ENCODE measurements at places on chromosomes 11 and 22.

DNA sequence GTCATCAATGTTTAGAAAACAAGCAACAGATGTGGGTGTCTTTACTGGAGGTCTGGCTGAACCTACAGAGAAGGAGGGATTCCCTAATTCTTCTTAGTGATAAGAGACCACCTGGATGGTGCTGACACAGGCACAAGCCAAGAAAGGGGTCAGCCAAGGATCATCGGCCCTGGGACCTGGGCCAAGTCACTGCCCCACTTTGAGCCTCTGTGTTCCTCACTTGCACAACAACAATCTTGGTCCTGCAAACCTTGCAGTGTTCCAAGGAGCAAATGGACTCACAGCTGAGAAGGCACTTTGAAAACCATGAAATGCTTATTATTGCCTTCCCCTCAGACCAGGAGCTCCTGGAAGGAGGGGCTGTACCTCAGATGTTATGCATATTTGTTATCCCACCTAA, 7.0 kb upstream of the KCNE3 start:
- no peak for DNase-seq

GRCh38 chr11:95739108-95739938, 50.3 kb downstream of the FAM76B start:
- DNase-seq = no peak

GRCh38 chr11:35661534-35661933, 1.0 kb upstream of the TRIM44 start:
- DNase-seq = no peak

DNA sequence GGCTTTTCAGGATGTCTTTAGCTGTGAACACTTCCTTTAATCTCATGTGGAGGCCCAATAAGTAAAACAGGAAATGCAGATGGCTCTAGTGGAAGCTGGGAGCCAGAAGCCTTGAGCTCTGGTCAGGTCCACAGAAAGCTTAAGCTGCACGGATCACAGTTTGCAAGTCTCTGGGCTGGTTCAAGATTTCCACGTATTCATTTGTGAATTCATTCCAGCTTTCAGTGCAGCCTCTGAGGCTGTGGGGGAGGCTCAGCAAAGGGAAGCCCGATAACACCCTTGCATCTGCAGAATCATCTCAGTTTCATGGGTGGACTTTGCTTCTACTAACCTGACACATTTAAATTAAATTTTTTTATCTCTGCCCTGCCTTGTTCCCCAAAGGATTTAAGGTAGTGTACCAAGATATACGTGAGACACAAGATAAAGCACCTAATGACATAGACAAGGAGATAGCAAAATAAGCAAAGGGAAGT, 65.6 kb downstream of the ISX start:
- peak; percentile 39 for DNase-seq

- DNase-seq = no peak
These were observed 24.1 kb upstream of the CDC42EP2 start for GRCh38 chr11:65290448-65291165.

DNA sequence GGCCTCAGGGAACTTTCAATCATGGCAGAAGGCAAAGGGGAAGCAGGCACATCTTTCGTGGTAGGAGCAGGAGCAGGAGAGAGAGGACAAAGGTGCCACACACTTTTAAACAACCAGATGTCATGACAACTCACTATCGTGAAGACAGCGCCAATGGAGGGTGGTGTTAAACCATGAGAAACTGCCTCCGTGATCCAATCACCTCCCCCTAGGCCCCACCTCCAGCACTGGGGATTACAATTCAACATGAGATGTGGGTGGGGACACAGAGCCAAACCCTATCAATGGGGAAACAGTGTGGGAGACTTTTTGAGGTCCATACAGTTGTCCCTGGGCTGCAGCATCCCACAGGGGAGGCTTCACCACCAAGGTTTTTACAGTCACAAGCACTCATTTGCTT, 41.9 kb upstream of the CFAP300 start:
- no peak for DNase-seq

DNA sequence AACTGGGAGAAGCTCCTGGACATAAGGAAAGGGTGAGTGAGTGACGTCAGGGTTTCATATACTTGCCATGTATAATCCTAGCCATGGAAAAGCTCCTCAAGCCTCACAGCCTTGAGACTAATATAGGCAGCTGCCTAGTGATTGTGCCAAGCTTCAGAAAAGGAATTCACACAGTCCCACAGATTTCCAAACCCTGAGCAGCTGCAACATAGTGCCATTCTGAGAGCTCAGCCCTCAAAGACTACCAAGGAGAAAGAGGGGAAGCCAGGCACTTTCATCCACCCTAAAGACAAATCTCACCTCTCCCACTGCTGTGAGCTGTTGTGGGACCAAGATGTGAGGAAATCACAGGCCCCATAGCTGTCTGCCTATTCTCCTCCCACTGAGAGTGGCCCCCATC, 707.9 kb upstream of the ANO5 start:
- no peak for DNase-seq

DNA sequence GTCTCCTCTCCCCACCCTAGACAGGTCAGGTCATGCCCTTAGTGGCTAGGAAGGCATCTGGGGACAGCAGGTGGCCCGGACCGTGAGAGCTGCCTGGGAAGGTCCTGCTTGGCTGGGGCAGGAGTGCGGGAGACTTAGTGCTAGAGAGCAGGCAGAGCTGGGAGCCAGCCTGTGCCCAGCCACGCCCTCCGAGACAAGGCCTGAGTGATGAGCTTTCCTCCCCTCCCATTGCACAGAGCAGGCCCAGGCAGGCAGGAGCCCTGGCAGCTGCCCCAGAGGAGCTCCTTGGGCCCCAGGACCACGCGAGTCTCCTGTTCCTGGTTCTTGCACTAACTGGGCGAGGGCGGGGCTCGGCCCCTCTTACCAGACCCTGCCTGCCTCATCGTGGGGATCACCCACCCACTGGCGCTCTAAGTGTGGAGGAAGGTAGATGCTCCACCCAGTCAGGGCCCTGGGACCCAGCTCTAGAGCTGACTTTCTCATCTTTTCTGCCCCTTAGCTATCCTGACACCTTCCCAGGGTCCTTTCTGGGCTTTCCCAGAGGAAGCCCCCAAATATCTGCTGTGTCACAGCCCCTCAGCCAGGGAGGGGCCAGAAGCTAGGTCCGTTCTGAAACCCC, 44.9 kb downstream of the MACROD1 start:
- no peak for DNase-seq

GRCh38 chr11:72812967-72813739, 1.1 kb upstream of the ATG16L2 start:
- peak; percentile 69 for DNase-seq

DNA sequence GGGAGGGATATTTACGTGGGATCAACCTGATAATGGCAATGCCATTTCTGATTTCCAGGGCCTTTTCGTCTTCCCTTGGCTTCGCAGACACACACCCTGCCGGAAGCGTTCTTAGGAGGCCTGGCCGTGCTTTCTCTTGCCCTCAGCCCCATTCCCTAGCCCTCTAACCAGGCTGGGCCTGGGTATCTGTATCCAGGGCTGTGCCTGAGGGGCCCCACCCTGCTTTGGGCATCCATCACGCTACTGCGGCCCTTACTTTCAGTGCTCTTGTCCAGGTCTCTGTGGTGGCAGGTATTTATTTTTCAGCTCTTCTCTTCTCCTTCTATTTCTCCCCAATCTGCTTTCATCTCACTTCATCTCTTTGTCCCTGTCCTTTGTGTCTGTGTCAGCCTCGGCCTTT, 105.0 kb downstream of the ZBTB16 start:
- DNase-seq = no peak

DNA sequence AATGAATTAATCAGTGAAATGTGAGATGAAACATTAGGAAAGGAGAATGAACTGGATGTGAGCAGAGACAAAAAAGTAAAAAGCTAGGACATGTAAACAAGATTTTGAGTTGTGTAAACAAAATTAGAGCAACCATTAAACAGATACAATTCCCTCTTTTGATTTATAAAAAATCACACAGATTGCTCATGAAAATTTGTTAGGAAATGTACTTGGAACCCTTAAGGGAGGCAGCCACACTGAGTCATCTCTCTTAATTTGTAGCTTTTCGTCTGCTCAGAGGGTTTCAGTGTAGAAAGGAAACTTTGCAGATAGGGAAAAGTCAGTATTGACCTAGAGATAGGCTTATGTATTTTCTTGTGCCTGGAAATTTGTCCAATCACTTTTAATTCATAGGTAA, 49.6 kb upstream of the ME3 start:
- DNase-seq = no peak

- DNase-seq = no peak
These were observed 80.4 kb downstream of the SLC1A2 start for GRCh38 chr11:35338921-35339320.

DNA sequence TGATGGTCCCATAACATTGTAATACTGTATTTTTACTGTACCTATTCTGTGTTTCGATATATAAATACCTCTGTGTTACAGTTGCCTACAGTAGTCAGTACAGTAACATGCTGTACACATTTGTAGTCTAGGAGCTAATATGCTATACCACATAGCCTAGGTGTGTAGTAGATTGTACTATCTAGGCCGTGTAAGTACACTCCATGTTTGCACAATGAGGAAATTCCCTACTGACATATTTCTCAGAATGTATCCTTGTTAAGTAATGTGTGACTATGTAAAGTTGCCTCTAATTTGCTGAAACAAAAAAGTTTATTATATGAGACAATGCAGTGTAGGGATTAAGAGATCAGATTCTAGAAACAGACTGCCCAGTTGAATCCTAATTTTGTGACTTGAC, 21.3 kb downstream of the CAPRIN1 start:
- no peak for DNase-seq

GRCh38 chr22:48891688-48892577, 935.7 kb downstream of the BRD1 start:
- DNase-seq = no peak

GRCh38 chr11:130623670-130624668, 175.5 kb downstream of the ADAMTS15 start:
- no peak for DNase-seq

DNA sequence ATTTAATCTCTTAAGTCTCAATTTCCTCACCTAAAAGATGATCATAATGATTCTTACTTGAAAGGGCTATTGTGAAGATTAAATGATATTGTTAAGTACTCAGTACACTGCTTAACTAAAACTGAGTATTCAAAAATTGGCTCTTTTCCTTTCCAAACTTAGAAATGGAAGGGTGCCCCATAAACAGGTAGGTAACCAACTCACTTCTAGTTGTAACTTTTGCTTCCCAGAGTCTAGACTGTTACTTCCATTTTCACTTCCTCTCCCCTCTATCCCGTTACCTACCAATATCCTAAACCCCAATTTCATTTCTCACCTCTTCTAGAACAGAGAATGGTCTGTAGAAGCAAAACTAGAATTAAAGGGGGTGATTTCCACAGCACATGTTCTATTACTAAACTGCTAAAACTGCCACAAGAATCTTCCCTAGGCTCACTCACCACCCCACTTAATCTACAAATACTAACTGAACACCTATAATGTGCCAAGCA, 50.0 kb downstream of the RRAS2 start:
- DNase-seq = no peak

DNA sequence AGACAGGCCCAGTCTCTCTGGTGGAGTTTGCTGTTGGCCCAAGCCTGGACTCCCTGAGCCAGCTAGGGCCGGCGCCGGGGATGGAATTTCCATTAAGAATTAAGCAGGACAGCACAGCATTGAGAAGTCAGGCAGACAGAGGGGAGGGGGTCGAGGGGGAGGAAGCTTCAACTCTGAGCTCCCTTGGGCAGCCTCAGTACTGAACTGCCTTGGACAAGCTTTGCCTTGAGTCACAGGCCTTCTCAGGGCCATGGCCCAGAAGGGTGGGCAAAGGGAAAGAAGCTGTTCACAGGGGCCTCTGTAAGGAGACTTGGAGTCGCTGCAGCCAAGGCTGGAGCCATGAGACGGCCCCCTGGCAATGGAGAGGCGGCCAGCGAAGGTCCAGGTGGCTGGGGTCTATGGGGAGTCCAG, 2.6 kb upstream of the INSC start:
- no peak for DNase-seq

- DNase-seq = no peak
These were observed 9.7 kb upstream of the RCN1 start for GRCh38 chr11:32081129-32081641.

DNA sequence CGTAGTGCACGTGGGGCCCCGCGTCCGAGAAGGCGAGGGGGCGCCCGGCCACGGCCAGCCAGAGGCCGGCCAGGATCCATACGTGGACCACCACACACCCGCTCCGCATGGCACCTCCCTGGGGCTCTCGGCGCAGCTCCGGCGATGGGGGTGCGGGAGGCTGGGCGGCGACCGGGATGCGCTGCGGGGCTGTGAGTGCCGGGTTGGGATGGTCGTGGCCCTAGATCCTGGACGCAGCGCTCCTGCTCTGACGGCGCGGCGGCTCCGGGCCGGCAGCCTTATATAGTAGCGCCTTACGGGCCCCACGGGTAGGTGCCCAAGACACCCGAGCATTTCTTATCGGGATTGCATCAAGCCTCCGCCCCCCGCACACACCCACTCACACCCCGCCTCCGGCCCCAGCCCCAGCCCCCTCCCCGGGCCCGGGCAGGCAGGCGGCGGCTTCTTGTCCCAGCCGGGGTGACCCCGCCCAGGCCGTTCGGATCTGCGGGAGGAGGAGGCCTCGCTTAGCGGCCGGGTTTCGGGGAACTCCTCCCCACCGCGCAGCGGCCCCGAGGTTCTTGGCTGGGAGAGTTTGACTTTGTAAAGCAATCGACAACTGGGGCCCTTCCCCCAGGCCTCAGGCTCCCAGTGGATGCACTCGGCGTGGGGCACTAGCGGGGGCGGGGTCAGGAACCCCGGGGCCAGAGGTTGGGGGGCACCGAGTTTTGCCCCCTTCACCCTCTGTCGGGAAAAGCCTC, at the start of gene FGF19:
FGF19 (minus strand) TSS at position 255 of the 740 bp plus-strand sequence; CDS start at position 109, 146 bp downstream.
- no peak for DNase-seq

- no peak for DNase-seq
These were observed 415.9 kb upstream of the CADM1 start for GRCh38 chr11:115920092-115920461.

- no peak for DNase-seq
These were observed 1.4 kb upstream of the OR52W1 start for GRCh38 chr11:6197466-6198200.

DNA sequence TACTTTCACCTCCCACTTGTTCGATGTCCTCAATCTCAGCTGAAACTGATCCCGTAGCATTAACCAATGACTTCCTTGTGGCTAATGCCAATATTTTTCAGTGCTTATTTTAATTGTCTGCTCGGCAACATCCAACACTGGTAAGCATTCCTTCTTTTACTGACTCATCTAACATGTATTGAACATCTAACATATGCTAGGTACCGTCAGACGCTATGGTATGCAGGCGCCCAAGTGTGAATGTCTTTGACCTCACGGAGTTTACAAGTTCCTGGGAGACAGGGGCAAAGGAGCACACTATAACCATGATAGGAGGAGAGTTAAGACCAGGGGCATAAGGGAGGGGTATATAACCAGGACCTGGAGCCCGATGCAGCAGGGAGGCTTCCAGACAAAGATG, 1.7 kb downstream of the BRMS1 start:
- DNase-seq = no peak
